ENCODE measurements at places on chromosomes 13 and 19. TPM values are rescaled to one million over a fixed set of nuclear protein-coding genes. Genes with fewer than 3 reads are reported as not detected.

PRR22 gene
- total RNA-seq: 3.5 TPM

SYT3 gene
- not detected for total RNA-seq

MYO1F gene
- total RNA-seq: 11.1 TPM

DOCK9 gene
- total RNA-seq: 75.3 TPM

ZNF536 gene
- not detected for total RNA-seq

DNA sequence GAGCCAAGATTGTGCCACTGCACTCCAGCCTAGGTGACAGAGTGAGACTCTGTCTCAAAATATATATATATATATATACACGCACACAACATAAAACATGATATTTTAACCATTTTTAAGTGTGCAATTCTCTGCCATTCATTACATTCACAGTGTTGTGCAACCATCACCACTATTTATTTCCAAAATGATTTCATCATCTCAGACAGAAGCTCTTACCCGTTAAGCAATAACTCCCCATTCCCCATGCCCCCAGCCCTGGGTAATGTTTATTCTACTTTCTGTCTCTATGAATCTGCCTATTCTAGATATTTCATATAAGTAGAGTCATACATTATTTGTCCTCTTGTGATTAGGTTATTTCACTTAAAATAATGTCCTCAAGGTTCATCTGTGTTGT is 20.3 kb downstream of the WDR88 start:
- DNase-seq: no peak

- DNase-seq: peak; percentile 96
These were observed 1.7 kb upstream of the ELANE start for GRCh38 chr19:850221-850978.

DNA sequence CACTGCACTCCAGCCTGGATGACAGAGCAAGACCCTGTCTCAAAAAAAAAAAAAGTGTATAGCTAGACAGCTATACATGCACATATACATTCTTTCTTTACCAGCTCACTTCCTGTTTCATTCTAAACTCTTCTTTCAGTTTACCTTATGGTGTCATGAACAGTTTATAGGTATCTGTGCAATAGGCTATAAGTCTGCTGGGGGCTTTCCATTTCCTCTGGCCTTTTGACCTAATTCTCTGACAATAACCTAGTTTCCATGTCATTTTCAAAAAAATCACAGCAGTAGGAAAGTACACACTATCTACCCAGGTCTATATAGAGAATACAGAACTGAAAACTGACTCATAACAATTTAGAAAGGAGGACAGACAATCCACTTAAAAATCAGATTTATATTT is 24.4 kb upstream of the URAD start:
- no peak for DNase-seq

DNA sequence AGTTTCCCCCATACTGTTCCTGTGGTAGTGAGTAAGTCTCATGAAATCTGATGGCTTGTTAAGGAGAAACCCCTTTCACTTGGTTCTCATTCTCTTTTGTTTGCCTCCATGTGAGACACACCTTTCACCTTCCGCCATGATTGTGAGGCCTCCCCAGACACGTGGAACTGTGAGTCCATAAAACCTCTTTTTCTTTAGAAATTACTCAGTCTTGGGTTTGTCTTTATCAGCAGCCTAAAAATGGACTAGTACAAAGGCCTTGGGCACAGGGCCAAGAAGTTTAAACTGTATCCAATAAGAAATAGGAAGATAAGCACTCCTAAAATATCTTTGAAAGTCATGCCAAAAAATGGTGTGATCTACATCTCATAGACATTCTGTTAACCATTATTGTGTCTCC is 176.9 kb downstream of the TBC1D4 start:
- no peak for DNase-seq

DNA sequence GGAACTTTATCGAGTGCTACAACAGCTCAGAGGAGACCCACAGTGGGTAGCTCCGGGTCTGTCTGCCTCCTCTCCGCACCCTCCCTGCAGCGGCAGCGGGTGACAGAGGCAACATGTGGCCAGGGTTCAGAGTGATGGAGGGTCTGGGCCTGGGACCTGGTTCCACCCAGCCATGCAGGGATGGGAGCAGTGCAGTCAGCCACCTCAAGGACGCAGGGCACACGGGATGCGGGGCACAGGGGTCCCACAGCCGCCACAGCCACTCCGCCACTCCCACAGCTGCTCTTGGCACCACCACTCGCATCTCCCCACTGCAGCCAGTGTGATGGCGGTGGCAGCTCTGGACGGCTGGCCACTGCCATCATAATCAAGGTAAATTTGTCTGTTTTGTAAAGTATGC is 892.9 kb downstream of the OLFM4 start:
- DNase-seq: no peak

All from ovary (tissue), 10 donors.